DND-41 (cell line): ENCODE measurements at places on chromosomes 7 and 10.
A peak's percentile ranks its signal among the peaks of the same experiment; 100 is the strongest.

DNA sequence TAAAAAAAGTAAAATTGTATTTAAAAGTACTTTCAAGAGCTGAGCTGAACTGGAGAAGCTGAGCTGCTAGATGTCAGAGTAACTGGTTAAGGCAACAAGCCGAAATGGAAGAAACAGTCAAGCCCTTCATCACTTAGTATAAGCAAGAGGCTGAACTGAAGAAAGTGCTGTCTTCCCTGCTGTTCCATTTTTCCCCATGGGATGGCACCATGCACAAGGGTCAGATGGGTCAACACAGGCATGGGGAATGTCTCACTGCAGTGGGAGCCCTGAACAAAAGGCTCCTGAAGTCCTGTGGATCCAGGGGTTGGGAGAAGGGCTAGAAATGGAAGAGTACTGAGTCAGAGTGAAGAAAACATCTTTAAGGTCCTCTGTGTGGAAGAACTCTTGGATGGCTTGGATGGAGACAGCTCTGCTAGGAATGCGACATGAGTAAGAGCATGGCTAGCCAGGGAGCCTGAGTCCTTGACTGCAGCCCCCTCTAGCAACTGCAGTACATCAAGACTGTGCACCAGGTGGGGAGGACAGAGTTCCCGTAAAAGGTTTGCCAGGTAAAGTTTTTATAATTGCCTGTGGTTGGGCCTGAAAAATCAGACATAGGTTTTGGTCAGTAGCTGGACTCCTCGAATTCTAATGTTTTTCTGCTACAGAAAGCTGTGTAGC lies 348.3 kb downstream of the GPR158 start:
- no peaks in the 10 kb centered on the region for H3K36me3 ChIP-seq
- DNase-seq: no peak
- H3K4me3 ChIP-seq: no peak overlapping the region
- H3K27ac ChIP-seq: no peak overlapping the region
- no peaks in the 10 kb centered on the region for H3K4me1 ChIP-seq

- DNase-seq: no peak
- H3K4me1 ChIP-seq: peaks cover 23% of the 10 kb centered on the region
- peak overlapping the region; percentile 58 for H3K27ac ChIP-seq
- H3K36me3 ChIP-seq: peaks cover 31% of the 10 kb centered on the region
- H3K27me3 ChIP-seq: no peaks in the 10 kb centered on the region
- H3K4me3 ChIP-seq: peak overlapping the region; percentile 98; the same call in 1 of the 2 replicates
Measured at GRCh38 chr10:133393401-133394063, 425 bp upstream of the MTG1 start.

DNA sequence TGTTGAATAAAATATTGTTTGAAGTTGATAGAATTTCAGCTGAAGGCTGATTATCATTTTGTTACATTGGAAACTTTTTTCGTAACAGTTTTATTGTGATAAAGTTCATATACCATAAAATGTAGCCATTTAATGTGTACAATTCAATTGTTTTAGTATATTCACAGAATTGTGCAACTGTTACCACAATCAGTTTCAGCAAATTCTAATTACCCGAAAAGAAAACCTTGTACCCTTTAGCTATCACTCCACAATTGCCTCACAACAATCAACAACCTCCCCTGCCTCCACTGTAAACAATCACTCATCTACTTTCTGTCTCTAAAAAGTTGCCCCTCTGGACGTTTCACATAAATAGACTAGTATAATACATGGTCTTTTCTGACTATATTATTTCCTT lies 179.7 kb upstream of the BET1 start:
- H3K27ac ChIP-seq: no peak overlapping the region
- H3K36me3 ChIP-seq: no peaks in the 10 kb centered on the region
- H3K4me1 ChIP-seq: no peaks in the 10 kb centered on the region
- DNase-seq: no peak
- no peaks in the 10 kb centered on the region for H3K27me3 ChIP-seq

DNA sequence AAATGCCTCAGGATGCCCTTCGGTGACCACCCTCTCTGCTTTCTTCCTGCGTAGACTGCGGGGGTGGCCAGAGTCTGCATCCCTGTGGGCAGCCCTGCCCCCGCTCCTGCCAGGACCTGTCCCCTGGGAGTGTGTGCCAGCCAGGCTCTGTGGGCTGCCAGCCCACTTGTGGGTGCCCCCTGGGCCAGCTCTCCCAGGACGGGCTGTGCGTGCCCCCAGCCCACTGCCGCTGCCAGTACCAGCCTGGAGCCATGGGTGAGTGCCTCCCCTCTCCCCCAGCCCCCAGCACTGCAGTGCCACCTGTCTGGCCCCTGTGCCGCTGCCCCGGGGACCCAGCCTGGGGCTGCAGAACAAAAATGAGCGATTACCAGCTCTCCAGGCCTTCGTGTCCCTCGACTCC lies 23.1 kb upstream of the ZNF862 start:
- no peaks in the 10 kb centered on the region for H3K27me3 ChIP-seq
- no peak for DNase-seq
- no peak overlapping the region for H3K4me3 ChIP-seq
- H3K36me3 ChIP-seq: no peaks in the 10 kb centered on the region
- no peak overlapping the region for H3K27ac ChIP-seq
- no peaks in the 10 kb centered on the region for H3K4me1 ChIP-seq

DNA sequence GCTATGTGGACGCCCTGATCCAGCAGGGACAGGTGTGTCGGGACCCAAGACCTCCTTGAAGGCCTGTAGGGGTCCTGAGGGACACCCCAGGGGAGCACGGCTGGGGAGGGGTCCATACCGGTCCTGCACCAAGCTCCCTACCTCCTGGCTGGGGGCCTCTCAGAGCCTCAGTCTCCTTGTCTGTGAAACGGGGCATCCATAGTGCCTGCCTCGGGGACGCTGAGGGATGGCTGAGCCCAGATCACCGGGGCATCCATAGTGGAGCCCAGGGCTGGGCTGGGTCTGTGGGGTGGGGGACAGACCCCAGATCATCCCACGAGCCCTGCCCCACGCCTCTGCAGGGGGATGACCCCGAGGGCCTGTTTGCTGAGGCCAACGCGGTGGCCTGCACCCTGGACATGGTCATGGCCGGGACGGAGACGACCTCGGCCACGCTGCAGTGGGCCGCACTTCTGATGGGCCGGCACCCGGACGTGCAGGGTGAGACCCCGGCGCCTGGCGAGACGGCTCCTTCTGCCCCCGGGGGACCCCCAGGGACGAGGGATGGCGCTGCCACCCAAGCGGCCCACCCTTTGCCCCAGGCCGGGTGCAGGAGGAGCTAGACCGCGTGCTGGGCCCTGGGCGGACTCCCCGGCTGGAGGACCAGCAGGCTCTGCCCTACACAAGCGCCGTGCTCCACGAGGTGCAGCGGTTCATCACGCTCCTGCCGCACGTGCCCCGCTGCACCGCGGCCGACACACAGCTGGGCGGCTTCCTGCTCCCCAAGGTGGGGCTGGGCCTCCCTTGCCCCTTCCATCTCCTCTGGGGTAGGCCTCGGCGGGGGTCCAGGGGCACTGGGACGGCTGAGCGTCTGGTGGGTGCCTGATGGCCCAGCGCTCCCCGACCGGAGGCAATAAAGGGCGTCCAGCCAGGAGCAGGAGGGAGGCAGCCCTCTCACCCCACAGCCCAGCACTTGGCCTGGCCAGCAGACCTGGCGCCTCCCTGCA lies 4.1 kb downstream of the CYP2W1 start:
- H3K27ac ChIP-seq: no peak overlapping the region
- no peak for DNase-seq
- H3K4me3 ChIP-seq: no peak overlapping the region
- no peaks in the 10 kb centered on the region for H3K36me3 ChIP-seq
- H3K27me3 ChIP-seq: no peaks in the 10 kb centered on the region

GRCh38 chr10:35212856-35213255 lies 86.2 kb downstream of the CREM start:
- no peak for DNase-seq
- no peak overlapping the region for H3K4me3 ChIP-seq
- H3K27ac ChIP-seq: no peak overlapping the region
- H3K27me3 ChIP-seq: no peaks in the 10 kb centered on the region
- no peaks in the 10 kb centered on the region for H3K4me1 ChIP-seq
- no peaks in the 10 kb centered on the region for H3K36me3 ChIP-seq

GRCh38 chr7:104135760-104136558 lies 71.9 kb downstream of the ORC5 start:
- H3K4me1 ChIP-seq: no peaks in the 10 kb centered on the region
- H3K27me3 ChIP-seq: no peaks in the 10 kb centered on the region
- H3K4me3 ChIP-seq: no peak overlapping the region
- no peak for DNase-seq

GRCh38 chr7:147664541-147664940 lies 926.0 kb upstream of the C7orf33 start:
- H3K4me1 ChIP-seq: no peaks in the 10 kb centered on the region
- no peaks in the 10 kb centered on the region for H3K27me3 ChIP-seq
- DNase-seq: no peak
- no peaks in the 10 kb centered on the region for H3K36me3 ChIP-seq
- H3K27ac ChIP-seq: no peak overlapping the region

DNA sequence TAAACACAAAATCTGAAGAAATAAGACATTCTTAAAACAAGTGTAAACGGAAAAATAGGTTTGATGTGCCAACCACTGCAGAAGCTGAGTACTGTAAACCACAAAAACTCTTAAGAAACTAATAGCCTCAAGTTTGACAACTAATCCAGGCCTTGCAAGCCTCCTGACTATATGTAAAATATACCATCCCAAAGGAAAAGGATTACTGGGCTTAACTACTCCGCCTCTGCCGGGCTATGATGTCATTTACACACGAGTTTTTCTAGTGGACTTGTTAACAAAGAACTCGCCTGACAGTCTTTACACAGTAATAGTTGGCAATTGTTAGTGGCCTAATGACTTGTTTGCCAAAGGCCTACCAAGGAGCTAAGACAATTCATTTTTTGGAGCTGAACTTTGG lies 2.1 kb downstream of the KIF5B start:
- H3K4me1 ChIP-seq: peaks cover 57% of the 10 kb centered on the region
- H3K36me3 ChIP-seq: peaks cover 41% of the 10 kb centered on the region
- no peak for DNase-seq
- no peaks in the 10 kb centered on the region for H3K27me3 ChIP-seq
- 0 out of 2 replicates have a peak overlapping the region, but pooled peaks have one; percentile 27 for H3K27ac ChIP-seq
- H3K4me3 ChIP-seq: peak overlapping the region; percentile 67; the same call in 1 of the 2 replicates

DNA sequence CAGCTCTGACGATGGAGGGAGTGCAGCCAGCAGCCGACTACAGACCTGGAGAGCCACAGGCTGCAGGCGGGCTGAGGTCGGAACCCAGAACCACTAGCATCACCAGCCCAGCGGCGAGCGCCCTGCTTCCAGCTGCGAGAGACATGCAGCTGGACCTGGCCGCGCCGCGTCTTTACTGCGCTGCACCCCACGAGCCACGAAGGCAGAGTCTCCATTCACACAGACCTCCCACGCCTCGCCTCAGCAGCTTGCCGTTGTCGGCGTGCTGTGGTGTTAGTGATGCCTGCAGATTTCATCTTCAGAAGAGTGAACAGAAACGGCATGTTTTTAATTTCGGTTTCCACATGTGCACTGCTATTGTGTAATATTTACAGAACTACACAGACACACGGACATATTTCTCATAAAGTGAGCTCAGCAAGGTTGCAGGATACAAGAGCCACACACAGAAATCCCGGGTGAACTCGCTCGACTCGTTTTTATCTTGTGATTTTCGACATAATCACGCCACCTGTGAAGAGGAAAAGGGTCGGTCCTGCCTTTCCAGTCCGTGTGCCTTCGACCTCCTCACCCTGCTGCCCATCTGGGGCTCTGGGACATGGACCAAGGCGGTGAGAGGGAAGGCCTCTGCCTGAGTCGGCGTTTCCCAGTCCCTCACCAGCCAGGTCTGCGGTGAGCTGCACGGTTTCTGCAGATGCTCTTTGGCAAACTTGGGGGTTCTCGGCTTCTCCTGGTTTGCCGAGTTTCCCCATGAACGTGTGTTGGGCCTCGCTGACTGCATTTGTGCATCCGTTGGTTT lies 252.2 kb downstream of the ELFN1 start:
- no peaks in the 10 kb centered on the region for H3K27me3 ChIP-seq
- H3K36me3 ChIP-seq: peaks cover 32% of the 10 kb centered on the region
- H3K4me1 ChIP-seq: peaks cover 81% of the 10 kb centered on the region
- no peak overlapping the region for H3K27ac ChIP-seq
- DNase-seq: no peak
- H3K4me3 ChIP-seq: no peak overlapping the region

DNA sequence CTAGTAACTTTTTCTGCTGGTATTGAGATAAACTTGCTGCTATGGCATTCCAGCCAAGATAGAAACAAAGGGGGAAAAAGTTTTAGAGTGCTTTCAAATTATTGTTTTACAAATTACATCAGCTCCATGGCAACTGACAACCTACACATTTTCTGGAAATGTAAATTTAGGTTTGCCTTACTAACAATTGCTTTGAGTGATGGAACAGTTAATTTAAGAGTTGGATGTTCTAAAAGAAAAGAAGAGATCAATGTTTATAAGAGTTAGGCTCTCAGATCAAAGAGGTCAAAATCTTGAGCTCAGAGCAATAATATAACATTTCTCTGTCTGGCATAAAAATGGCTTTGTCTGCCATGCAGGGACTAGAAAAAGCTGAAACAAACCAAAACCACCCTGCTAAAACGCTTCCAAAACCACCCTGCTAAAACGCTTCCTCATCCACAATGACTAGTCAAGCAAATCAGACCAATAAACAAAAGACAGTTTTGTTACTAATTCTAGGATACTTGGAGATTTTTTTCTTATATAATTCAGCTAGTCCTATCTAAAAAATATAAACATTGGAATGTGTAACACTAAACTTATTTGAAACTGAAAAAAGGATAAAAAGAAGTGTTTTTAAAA lies 32.3 kb downstream of the ORC5 start:
- H3K4me1 ChIP-seq: no peaks in the 10 kb centered on the region
- H3K36me3 ChIP-seq: peaks cover 29% of the 10 kb centered on the region
- DNase-seq: no peak
- no peaks in the 10 kb centered on the region for H3K27me3 ChIP-seq

DNA sequence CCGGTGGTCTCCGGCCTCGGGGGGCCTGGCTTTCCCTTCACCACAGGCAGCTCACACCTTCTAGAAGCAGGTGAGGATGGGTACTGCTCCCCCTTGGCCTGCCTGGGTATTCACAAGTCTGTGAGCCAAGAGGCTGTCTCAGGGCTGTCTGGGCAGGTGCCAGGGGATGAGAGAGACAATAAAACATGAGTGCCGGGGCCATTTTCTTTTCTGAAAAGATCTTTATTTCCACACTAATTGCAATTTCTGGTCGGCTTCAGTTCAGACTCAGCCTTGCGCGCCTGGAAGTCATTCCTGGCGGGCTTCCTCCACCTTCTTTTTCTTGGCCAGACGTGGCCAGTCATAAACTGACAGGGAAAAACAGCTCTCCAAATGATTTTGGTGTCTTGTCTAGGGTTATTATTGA lies 171.2 kb downstream of the ARHGAP12 start:
- H3K27ac ChIP-seq: no peak overlapping the region
- no peaks in the 10 kb centered on the region for H3K36me3 ChIP-seq
- H3K4me3 ChIP-seq: no peak overlapping the region
- H3K4me1 ChIP-seq: peaks cover 16% of the 10 kb centered on the region
- no peak for DNase-seq

GRCh38 chr7:50502001-50502684 lies 52.0 kb upstream of the FIGNL1 start:
- no peaks in the 10 kb centered on the region for H3K36me3 ChIP-seq
- DNase-seq: no peak
- 0 out of 2 replicates have a peak, but pooled peaks cover 7% of the 10 kb centered on the region for H3K4me1 ChIP-seq
